ENCODE measurements at places on chromosomes 7 and 10. TPM values are rescaled to one million over a fixed set of nuclear protein-coding genes. Genes with fewer than 3 reads are reported as not detected.

GRCh38 chr7:43621729-43622448 lies 39.0 kb downstream of the STK17A start:
- DNase-seq = no peak

FXYD4 gene
- 1.9 TPM for polyA plus RNA-seq

PRRT4 gene
- polyA plus RNA-seq = 18.0 TPM

NAT16 gene
- not detected for polyA plus RNA-seq

- DNase-seq = no peak
Measured at GRCh38 chr7:152115021-152115718, 89.7 kb downstream of the GALNT11 start.

AP3M1 gene
- 40.3 TPM for polyA plus RNA-seq

GRCh38 chr10:117761695-117762094 lies 219.1 kb downstream of the EMX2 start:
- no peak for DNase-seq

- no peak for DNase-seq
Measured at GRCh38 chr7:101620991-101621390, 8.1 kb downstream of the MYL10 start.

- no peak for DNase-seq
Measured at GRCh38 chr10:57963546-57963945, 304.1 kb downstream of the IPMK start.

NPFFR1 gene
- 0.04 TPM for polyA plus RNA-seq

GRCh38 chr7:15515252-15515651 lies 46.6 kb downstream of the AGMO start:
- peak; percentile 83 for DNase-seq

- DNase-seq = no peak
Measured at GRCh38 chr7:127382301-127383085, 10.0 kb downstream of the ZNF800 start.

PDE6C gene
- polyA plus RNA-seq = 0.37 TPM

PPP1R3A gene
- polyA plus RNA-seq = 23.6 TPM

CPVL gene
- 51.7 TPM for polyA plus RNA-seq

DNA sequence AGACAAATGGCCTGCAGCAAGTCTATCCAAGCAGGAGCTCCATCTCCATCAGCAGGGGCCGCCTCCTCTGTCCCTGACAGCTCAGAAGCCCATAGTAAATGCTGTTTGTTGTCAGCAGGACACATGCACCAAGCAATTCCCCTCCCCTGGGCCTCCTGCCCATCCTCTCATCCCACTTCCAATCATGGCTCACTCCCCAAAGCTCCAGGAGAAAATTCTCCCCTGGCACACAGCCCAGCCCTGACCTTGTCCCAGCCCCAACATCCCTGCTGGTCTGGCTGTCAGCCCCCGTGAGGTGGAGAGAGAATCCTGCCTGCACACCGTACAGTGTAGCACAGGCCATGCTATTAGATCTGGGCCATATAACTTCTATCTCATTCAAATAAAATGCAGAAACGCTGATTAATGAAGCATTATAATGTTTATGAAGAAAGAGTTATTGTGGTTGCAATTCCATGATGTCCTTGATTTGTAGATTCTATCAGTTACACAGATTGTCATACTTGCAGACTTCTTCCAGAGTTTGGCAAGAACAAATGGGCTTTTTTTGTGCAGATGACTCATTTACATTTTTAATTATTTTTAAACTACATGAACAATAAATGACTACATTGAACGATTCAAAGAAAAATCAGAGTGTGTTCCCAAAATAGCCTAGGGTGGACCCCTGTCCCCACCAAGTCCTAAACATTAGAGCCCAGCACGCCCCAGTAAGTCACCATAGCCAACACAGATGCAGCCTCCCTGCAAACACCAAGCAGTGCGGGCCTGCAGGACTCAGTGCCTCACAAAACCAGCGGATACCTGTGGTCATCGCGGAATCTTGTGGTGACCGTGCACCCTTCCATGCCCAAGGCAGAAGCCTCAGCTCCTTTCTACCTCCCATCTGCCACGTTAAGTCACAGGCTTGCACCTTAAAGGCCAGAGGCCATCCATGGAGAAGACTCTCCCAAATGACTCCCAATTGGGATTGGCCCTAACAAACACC lies 70.1 kb downstream of the COBL start:
- DNase-seq = peak; percentile 41

- no peak for DNase-seq
Measured at GRCh38 chr10:100670828-100671479, 74.4 kb upstream of the PAX2 start.

FAM24B gene
- 3.6 TPM for polyA plus RNA-seq

TACR2 gene
- 0.20 TPM for polyA plus RNA-seq

GRCh38 chr10:74078037-74078436 lies 72.6 kb downstream of the AP3M1 start:
- no peak for DNase-seq

OR2A5 gene
- 0.09 TPM for polyA plus RNA-seq

GRCh38 chr10:93110472-93111146 lies 36.9 kb downstream of the CYP26A1 start:
- no peak for DNase-seq

DNA sequence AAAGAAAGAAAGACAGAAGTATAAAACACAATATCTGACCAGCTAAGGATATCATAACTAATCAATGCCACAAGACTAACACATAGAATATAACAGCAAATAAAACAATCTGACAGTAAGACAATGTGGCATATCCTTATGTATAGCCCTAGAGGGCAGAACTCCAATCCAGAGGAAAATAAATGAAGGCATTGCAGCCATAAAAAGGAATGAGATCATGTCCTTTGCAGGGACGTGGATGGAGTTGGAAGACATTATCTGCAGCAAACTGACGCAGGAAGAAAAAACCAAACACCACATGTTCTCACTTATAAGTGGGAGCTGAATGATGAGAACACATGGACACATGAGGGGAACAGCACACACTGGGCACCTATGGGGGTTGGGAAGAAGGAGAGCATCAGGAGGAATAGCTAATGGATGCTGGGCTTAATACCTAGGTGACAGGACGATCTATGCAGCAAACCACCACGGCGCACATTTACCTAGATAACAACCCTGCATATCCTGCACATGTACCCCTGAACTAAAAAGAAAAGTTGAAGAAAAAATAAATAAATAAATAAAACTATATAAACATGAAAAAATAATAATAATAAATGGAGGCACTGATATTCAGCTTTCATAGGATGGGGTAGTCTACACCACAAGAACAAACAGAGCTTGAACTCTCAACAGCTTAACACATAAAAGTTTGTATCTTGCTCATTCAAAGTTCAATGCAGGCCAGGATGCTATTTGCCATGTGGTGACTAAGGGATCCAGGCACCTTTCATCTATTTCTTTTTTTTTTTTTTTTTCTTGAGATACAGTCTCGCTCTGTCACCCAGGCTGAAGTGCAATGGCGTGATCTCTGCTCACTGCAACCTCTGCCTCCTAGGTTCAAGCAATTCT lies 66.1 kb upstream of the KAT6B start:
- DNase-seq = no peak

DNA sequence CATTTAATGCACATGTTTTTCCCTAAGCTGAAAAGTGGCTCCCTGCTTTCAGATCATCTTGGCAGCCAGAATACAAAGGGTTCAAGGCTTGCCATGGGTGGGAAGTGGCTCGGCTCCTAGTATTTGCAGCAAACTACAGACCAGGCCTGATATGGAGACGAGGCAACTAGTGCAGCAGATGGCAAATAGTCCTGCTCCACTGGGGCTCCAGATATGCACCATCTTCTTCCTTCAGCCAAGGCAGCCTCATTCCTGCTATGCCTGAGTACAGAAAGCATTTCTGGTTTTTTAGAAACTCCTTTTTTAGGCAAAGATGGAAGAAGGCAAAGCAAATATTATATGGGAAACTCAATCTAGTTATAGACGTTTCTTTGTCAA lies 23.9 kb downstream of the LRRC4 start:
- no peak for DNase-seq

PTER gene
- 9.8 TPM for polyA plus RNA-seq

CTNNA3 gene
- polyA plus RNA-seq = 6.6 TPM

LRRC17 gene
- 46.1 TPM for polyA plus RNA-seq

GRCh38 chr7:121697731-121698316 lies 175.1 kb upstream of the PTPRZ1 start:
- DNase-seq = no peak

DNA sequence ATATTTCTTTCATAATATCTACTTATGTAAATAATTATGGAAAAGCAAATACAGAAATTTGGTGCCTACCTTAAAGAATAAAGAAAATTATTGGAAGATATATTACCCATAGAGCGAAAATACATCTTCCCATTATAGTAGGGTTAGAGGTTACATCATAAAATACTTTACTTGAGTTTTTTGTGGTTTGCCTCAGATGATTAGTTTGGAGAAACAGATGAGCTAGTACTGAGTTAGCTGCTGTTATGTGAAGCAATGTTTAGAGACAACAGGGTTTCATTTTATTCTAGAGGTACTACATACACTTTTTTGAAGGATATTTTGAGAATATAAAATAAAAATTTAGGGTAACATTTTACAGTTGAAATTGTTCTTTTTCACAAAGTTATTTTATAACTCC lies 2.9 kb upstream of the MLLT10 start:
- no peak for DNase-seq

- DNase-seq = no peak
Measured at GRCh38 chr10:3502673-3503072, 282.3 kb downstream of the KLF6 start.

SH2D4B gene
- polyA plus RNA-seq = 0.14 TPM

TRPV6 gene
- 0.16 TPM for polyA plus RNA-seq

DNA sequence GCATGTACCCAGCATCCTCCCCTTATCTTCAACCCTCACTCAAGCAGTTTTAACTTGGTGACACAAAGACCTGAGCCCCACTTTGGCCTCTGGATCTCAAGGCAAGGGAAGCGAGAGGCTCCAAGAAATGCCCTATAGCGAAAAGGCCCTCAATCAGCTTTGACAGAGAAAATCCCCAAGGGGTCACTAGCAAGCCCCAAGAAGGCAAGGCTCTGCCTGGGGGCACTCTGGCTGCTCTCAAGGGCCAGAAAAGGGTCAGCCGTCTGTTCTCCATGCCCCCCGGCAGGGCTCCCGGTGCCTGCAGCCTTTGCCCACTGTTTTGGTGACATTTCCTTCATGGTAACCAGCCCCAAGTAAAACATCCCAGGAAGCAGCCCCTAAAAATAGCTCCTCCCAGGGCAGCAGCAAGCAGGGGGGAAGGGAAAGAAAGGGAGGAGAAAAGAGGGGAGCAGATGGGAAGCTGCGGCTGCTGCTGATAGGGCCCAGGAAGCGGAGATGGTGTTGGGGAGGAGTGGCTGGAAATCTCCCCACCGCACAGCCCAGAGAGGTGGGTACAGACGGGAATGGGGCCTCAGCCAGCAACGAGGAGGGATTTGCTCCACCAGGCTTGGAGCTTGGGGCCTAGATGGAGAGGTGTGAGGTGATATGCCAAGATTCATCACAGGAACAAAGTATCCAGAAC lies 7.1 kb downstream of the CAMK2G start:
- no peak for DNase-seq

EEF1AKMT2 gene
- polyA plus RNA-seq = 22.5 TPM

NKX1-2 gene
- not detected for polyA plus RNA-seq

DNA sequence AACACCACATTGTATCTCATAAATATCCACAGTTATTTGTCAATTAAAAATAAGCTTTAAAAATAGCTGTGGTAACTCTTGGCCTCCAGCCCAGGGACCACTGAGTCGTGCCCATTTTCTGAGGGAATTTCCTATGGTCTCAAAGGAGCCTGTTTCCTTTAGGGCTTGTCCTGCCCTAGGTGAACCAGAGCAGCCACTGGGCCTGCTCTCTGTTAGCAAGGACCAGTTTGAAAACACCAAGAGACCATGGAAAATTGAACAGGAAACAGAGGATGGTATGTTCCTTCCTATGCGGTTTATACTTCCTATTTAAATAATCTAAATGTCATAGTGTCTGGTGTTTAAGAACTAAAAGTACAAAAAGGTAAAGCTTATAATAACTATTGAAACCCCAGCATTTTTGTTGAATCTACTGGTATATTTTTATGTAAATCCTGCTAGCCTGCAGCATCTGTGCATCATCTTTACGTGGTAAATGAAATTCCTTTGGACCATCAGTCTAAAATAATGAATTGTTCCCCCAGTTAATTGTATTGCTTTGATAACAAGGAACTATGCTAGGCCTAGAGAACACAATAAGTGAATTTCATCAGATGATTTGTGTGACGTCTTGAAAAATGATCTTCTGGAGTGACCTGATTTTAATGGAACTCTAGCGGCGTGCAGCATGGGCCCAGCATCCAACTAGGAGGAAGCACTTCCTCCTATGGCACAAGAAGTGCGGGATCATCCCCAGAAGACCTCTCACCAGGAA lies 333.7 kb downstream of the GFRA1 start:
- no peak for DNase-seq

GFRA1 gene
- 45.7 TPM for polyA plus RNA-seq

- no peak for DNase-seq
Measured at GRCh38 chr10:132397036-132397541, at the start of gene PWWP2B. PWWP2B (plus strand) TSS chr10:132397200; CDS start chr10:132397227, 27 bp downstream.

- no peak for DNase-seq
Measured at GRCh38 chr10:47039562-47039913, 128.3 kb downstream of the PTPN20 start.

ZSWIM8 gene
- polyA plus RNA-seq = 74.1 TPM

- no peak for DNase-seq
Measured at GRCh38 chr10:33201056-33201780, 133.2 kb downstream of the NRP1 start.

- DNase-seq = no peak
Measured at GRCh38 chr7:27399791-27400567, 157.4 kb downstream of the EVX1 start.

DNA sequence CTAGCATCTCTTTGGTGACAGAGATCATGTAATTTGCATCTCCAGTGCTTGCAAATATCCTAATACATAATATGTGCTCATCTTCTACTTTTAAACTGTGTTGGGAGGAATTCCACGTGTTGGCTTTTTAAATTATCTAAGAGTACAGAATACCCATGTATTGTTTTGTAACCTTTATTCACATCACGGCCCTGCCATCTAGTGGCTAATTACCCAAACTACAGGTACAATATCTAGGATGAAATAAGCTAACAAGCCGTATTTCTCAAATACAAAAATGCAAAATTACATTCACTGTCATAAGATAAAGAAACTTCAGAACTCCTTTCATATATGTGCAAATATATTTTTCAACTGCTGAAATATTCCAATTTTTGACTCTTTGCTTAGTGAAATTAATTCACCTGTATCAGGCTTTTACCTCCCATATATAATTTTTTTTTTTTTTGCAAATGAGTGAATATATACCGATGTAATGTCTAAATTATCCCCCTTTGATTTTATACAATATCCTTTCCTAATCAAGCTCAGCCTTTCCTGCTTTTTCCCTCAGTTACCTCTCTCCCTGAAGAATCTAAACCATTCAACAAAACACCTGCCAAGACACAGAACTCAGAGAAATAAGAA lies 30.3 kb upstream of the LSM8 start:
- DNase-seq = no peak

SEMA4G gene
- 11.4 TPM for polyA plus RNA-seq

ZNF25 gene
- polyA plus RNA-seq = 11.1 TPM

OR2A25 gene
- not detected for polyA plus RNA-seq

GRCh38 chr10:13440185-13441061 lies 88.4 kb downstream of the BEND7 start:
- DNase-seq = peak; percentile 66

- no peak for DNase-seq
Measured at GRCh38 chr10:118531105-118531852, 64.2 kb downstream of the PRLHR start.

GRCh38 chr10:99326871-99327270 lies 2.3 kb upstream of the CNNM1 start:
- no peak for DNase-seq

CTAGE8 gene
- polyA plus RNA-seq = 0.75 TPM

GRCh38 chr10:125991392-125991791 lies 95.0 kb downstream of the FANK1 start:
- DNase-seq = no peak

Measured in muscle of back (tissue), 13 donors.